ENCODE measurements at places on chromosomes 2 and 18.
A peak's percentile ranks its signal among the peaks of the same experiment; 100 is the strongest.

DNA sequence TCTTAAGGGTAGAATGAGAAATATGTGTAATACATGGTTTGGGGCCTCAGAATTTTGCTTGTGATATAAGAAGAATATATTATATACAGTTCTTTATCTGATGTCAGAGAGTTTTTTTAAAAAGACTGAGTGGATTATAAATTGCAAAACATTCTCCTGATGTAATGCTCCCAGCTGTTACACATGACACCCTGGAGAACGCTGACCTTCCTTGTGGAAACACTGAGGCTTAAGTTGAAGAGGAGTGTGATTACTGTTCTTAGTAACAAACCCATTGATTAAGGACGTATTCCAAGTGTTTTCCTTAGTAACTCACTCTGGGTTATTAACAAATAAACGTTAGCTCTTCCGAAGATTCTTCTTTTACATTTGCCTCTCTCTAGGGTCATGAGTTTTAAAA is 1069.3 kb upstream of the CNTNAP5 start:
- no peak for DNase-seq

DNA sequence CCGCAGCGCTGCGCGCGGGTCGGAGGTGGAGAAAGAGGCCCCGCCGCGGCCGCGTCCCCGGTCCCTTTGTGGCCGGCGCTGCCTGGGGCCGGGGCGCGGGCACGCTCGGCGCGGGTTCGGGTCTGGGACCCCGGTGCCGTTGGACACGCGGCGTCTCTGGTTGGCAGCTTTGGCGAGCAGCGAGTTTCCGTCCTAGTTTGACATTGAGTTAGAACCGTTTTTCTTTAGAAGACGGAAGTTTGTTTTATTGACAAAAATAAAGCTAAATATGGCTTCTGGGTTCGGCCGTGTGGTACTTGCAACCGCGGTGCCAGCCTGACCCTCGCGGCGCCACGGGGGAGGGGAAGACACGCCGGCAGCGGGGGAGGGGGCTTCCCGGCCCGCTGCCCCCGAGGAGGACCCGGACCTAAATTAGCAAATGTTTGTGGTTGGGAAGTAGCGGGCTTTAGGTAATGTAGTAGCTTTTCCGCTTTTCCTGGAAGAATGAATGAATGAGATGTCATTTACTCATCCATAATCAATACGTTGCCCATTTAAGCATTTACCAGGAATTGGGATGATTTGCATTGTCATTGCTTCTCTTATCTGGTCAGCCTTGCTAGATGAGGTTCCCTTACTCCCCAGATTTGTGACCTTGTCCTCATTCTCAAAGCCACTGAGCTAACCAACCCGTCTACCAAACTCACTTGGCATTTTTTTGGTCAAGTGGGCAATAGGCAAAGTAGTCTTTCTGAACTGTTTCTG is 530 bp downstream of the GALNT1 start:
- peak; percentile 64 for DNase-seq

GRCh38 chr2:106261871-106262321 is 67.8 kb upstream of the UXS1 start:
- no peak for DNase-seq

GRCh38 chr2:111662771-111663470 is 221.1 kb downstream of the ANAPC1 start:
- DNase-seq, result no peak

- no peak for DNase-seq
Observed at GRCh38 chr2:179518830-179519229, 254.2 kb upstream of the SESTD1 start.

DNA sequence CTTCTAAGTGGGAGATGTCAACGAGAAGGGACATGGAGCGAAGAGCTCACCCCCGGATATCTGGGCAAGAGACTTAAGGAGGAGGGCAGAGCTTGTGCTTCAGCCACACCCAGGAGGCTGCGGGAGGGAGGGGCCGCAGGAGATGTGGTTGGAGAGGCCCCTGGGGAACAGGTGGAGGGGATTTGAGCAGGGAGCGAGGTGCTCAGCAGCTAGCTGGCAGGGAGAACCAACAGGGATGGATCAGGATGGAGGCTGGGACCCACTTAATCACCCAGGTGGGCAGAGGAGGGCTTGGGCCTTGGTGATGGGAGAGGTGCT is 78.3 kb downstream of the MBP start:
- DNase-seq, result no peak

GRCh38 chr2:192687015-192687414 is 492.3 kb upstream of the TMEFF2 start:
- DNase-seq, result no peak

DNA sequence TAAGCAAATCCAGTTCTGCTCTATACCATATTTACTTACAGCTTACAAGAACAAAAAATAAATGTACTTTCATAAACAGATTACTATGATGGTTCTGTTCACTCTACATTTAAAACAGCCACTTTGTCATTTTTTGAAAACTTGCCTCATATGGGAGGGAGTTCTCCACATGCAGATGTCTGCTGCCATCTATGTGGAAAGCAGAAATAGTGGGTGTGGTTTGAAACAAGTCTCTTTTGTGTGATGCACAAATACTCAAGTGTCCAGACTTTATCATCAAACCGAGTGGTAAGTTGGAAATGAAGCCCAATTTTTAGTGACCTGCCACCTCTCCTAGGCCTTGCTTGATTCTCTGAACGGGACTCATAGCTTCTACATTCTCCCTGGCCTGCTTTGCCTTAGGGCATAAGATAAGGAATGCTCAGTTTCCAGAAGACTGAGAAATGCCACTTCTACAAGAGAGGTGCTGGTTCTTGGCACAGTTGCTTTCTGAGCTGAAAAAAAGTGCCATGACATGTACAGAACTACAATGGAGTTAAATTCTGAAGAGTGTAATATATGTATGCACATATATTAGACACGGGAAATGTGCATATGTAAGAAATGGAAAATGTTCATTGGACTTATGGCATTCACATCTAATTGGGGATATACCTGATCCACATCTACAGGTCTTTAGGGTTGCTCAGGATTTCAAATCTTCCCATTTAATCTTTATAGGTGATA is 221.0 kb downstream of the SLC8A1 start:
- no peak for DNase-seq

DNA sequence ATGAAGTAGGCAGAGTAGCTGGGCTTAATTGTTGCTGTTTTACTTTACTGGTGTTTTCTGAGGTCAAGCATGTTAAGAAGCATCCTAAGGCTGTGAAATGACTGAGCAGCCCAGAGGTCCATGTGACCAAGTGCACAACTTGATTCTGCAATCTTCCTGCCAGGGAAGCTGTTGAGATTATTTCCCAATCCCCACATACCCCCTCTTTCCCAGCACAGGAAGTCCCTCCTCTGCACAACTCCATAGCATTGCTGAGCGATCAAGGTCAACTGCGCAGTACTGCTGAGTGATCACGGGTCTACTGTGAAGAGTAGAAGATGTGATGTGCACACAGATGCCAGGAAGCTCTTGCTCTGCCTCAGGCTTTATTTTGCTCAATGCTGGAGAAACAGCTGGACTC is 105.8 kb downstream of the GALNT14 start:
- DNase-seq, result no peak

GRCh38 chr18:406677-407076 is 93.8 kb downstream of the COLEC12 start:
- no peak for DNase-seq

DNA sequence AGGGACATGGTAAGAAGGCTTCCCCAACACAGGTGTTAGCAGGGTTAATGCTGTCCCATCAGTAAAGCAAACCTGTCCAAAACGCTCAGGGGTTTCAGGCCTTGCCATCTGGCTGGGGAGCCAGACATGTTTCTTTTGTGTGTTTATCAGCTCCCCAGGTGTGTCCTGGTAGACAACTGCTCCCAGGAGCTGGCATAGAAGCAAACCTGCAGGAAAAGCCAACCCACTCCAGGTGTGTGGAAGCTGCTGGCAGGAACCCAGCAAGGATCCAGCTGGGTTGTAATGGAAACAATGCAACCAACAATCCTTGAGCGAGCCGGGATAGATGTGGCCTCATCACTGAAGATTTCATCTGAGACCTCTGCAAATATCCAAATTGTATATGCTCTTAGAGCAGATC is 123.1 kb downstream of the RAB3GAP1 start:
- no peak for DNase-seq

- peak; percentile 75 for DNase-seq
Observed at GRCh38 chr2:207711750-207712530, 500 bp downstream of the CCNYL1 start.

DNA sequence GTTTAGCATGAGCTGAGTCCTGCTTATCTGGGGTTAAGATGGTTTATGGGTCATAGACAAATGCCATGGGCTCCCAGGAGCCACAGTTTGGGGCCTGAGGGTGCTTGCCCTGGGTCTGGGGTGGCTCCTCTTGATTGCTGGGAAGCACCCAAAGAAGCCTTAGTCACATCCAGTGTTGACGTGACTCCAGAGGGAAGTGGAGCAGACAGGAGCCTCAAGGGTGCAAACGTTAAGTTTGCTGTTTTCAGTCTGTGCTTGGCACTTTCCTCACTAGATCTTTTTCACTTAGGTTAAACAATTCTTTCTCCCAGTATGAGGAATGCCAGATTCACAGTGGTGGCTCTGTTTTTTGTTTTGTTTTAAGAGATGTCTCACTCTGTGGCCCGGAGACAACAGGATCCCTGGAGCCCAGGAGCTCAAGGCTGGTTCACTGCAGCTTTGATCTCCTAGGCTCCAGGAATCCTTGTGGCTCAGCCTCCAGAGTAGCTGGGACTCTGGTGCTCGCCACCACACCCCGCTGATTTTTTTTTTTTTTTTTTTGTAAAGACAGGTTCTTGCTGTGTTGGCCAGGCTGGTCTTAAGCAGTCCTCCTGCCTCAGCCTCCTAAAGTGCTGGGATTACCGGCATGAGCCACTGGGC is 251.3 kb downstream of the FAM210A start:
- DNase-seq, result no peak

- DNase-seq, result peak; percentile 6
Observed at GRCh38 chr2:74267068-74267467, 68.7 kb downstream of the MTHFD2 start.

GRCh38 chr2:150327564-150328489 is 159.6 kb downstream of the RND3 start:
- DNase-seq, result peak; percentile 80

- peak; percentile 30 for DNase-seq
Observed at GRCh38 chr18:23422751-23423418, 30.2 kb upstream of the RIOK3 start.

GRCh38 chr2:202405798-202406197 is 29.7 kb downstream of the BMPR2 start:
- DNase-seq, result no peak

DNA sequence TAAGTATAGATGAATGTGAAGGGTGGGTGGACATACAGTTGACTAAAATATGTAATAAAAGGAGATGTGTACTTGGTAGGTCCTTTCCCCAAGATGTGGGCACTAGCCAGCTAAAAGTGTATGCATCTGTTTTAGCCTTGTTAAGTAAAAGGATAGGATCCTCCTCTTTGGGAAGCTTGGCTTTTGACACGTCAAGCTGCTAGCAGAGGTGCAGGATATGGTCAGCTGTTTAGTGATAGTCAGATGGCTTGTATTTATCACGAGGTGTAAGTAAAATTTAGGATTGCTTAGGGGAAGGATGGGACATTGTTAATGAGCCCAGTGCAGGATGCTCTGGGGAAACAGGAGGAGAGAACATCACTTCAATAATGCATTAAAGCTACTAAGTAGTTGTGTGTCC is 1.5 kb downstream of the MFSD6 start:
- no peak for DNase-seq

GRCh38 chr2:223681125-223681524 is 79.0 kb upstream of the SCG2 start:
- no peak for DNase-seq

DNA sequence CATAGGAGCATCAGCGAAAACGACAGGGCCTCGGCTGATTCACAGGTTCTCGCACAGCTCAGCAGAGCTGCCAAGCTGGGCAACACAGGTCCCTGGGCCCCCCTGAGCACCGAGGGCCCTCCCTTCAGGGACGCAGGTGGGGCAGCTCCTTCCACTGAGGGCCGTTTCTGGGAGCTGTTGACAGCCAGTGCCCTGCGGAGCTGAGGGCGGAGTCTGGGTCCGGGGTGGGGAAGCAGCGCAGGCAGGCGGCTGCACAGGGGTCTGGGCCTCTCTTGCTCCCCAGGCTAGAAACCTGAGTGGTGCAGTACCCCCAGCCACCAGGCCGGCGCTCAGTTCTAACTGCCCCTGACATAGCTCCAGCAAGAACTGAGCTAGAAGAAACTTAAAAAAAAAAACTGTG is 65.7 kb downstream of the PXDN start:
- no peak for DNase-seq

- peak; percentile 90 for DNase-seq
Observed at GRCh38 chr2:206164261-206164862, 4.7 kb downstream of the EEF1B2 start.

DNA sequence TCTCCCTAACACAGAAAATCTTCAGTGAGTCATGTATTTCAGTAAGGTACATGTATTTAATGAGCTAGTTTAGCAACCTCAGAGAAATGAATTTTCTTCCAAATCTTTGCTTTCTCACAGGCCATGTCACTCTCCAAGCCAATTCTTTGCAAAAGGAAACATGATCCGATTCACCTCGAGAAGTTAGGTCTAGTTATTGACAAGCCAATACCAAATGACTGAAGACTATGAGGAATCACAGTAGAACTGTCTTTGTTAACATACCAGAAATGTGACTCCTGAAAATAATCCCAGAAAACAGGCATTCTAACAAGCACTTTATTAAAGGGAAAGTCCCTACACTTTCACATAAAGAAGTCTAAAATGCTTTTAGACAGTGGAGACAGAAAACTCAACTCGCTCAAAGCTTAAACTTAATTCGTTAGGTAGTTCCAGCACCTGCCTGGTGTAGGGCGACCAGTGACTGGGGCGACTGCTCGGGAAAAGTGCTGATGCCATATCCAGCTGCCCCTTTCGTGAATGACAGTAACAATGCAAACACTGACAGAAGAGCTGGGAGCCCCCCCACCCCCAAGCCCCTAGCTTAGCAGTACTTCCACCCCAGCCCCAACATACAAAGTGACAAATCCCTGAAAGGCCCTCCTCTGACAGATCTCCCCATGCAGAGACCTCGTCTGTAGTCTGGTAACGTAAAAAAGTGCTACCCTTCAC is 1.8 kb downstream of the MEMO1 start:
- DNase-seq, result no peak

DNA sequence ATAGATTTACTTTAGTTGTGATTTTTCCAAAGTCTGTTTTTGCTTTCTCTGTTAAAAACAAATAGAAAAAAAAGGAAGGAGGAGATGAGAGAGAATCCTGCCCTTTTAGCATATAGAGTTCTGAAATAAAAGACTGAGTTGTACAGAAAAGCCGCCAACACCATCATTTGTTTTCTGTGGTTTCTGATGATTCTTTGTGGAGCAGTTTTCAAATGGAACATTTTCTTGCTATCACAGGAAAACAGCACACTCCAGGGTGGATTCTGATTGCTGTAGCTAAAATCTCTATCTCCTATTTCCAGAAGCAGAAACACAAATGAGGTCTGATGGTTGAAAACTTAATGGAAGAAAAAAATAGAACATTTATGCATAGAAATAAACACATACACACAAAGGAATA is 144.6 kb upstream of the L3MBTL4 start:
- DNase-seq, result no peak

DNA sequence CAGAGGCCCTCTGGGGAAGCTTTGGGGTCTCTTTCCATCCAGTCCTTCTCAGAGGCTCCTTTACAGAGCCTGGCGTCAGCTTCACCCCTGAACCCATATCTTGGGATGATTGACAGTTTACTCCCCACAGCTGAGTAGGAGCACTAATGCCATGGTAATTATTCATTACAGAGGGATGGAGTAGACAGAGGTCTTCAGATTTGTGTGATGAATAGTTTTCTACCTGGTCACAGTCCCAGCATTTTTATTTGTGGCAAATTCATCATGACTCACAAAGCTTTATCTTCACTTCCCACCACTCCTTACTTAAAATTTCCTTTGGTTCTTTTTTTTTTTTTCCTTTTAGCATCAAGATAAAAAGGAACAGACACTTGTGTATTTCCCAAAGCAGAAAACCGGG is 104.2 kb downstream of the CCDC85A start:
- DNase-seq, result no peak

Measured in eye (tissue), 1 donor.